ENCODE measurements at places on chromosomes 13 and 19.

GRCh38 chr19:5099701-5100221, 130.8 kb downstream of the KDM4B start:
- DNase-seq = no peak

- DNase-seq = no peak
These were observed 751 bp downstream of the GRAMD1A start for GRCh38 chr19:35000647-35001501.

DNA sequence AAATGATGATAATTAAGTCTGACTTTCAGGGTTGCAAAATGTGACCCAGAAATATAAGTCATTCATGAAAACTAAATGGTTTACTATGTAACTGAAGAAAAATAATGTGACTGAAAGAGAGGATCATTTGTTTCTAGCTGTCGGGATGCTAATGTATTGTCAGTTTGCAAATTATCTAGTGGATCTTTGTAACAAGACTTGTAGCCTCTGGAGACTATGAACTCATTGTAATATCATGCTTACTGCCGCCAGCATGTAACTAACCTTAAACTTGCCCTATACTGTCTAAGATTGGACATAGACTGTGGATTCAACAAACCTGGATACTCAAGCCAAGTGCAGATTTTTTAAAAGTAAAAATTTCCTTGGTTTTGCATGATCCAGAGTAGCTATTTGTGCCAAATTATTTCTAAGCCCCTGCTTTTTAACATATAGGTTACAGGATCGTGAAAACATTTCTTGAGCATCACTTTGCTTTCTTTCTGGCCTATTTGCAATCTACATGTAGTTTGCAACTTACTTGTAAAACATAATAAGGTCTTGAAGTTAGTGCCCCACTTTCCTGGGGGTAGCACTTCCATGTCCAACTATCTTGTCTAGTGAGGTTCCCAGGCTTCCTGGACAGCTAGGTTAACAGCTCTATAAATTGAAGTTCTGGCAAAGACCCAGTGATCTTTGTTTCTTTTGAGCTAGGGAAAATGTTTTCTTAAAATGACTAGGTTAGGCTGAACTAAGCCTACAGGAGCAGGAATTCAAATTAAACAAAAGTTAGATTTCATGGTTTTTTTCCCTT, 3.3 kb upstream of the POSTN start:
- DNase-seq = no peak

DNA sequence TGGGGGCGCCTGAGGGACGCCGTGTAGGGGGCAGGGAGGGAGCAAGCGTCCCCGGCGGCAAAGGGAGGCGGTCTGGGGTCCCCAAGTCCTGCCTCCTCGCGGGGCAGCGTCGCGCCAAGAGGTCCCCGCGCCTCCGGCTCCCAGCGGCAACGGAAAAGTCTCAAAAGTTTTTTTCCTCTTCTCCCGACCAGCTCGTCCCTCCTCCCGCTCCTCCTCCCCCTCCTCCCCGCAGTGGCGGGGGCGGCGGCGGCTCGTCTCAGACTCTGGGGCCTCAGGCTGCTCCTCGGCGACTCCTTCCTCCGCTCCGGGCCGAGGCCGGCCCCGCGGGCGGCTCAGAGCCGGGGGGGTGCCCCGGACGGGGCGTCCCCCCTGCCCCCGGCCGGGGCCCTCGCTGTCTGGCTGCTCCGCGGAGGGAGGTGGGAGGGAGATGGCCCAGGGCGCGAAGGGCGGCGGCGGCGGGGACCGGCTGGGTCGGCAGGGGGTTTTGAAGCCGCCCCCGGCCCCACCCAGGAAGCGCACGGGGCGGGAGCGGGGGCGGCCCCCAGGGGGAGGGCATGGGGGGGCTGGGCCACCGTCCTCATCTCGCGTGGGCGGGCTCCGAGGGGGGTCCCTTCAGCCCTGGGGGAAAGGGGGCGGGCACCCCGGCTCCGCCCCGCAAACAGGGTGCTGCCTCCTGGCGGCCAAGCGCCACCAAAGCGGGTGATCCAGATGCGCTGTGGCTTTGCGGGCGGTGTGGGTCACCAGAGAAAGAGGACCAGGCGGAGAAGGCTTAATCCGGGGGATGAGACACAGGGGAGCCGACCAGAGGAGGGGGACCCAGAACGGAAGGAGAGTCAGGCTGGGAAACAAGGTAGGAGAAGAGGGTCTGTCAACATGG, at the start of gene TGFB1:
TGFB1 (minus strand) TSS at position 457 of the 877 bp plus-strand sequence. CDS start 878 bp downstream, outside the sequence.
- peak; percentile 34 for DNase-seq

GRCh38 chr13:20473888-20474287, 51.8 kb downstream of the CRYL1 start:
- no peak for DNase-seq

- DNase-seq = no peak
These were observed 51.5 kb upstream of the WDFY2 start for GRCh38 chr13:51532736-51533197.

DNA sequence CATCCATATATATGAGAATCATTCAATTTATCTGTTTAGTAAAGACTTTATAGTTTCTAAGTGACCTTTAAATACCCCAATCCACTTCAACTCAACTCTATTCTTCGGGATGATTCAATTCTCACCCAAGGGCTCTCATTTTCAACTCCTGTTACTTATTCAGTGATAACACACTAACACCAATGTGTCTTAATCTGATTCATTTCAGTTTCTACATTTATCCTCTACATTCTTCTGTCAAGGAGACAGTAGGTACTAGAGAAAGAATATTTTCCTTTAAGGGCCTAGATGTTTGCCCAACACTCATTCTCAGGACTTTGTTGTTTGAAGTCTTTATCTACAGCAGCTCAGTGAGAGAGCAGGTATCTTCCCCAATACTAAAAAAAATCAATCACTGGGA, 7.1 kb downstream of the ARGLU1 start:
- no peak for DNase-seq

- no peak for DNase-seq
These were observed 1.7 kb downstream of the FPR1 start for GRCh38 chr19:51749979-51750378.

GRCh38 chr13:40047322-40047771, 391.9 kb downstream of the COG6 start:
- no peak for DNase-seq

- peak; percentile 4 for DNase-seq
These were observed 29.0 kb upstream of the CXCL17 start for GRCh38 chr19:42471554-42472249.

GRCh38 chr13:21537105-21537504, 66.9 kb downstream of the MICU2 start:
- no peak for DNase-seq

DNA sequence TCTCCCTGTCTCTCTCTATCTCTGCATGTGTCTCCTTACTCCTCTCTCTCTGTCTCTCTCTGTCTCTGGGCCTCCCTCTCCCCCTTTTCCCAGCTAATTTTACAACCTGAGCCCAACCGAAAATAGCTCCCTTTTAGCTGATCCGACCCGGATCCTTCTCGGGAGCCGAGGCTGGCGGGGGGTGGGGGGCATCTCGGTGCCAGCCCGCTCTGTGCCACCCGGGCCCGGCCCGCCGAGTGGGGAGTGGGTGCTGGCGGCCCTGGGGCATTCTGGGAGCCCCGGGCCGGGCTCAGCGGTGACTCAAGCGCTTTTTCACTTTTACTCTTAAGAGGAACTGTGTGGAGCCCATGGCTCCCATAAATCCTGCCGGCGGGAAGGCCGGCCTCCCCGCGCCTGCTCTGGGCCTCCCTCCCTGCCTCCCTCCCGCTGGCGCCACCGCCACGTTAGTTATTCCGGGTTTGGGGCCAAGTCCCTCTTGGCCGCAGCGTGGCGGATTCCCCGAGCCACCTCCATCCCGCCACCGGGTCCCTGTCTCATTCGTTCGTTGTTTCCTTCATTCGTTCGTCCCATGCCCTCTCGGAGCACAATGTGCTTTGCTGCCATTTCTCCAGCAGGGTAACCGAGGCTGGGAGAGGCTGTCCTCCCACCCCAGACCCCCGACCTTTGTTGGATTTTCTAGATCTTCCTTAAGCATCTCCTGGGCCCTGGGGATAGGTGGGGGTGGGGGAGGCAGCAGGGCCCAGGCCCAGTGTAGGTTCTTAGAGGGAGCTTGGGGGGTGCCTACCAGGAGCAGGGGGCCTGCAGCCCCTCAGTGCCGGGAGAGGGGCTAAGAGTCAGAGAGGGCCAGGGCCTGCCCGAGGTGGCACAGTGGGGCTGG, 3.2 kb downstream of the NFIC start:
- DNase-seq = no peak

DNA sequence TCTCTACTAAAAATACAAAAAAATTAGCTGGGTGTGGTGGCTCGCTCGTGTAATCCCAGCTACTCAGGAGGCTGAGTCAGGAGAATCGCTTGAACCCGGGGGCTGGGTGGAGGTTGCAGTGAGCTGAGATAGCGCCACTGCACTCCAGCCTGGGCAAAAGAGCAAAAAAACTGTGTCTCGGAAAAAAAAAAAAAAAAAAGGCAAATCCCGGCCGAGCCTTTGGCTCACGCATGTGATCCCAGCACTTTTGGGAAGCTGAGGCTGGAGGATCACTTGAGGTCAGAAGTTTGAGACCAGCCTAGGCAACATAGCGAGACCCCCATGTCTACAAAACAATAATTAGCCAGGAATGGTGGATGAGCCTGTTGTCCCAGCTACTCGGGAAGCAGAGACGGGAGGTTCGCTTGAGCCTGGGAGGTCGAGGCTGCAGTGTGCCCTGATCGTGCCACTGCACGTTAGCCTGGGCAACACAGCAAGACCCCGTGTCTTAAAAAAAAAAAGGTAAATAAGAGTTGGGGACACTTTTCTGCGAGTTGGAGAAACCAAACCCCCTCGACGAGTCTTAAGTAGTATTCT, 574 bp upstream of the GPX4 start:
- DNase-seq = no peak

- no peak for DNase-seq
These were observed 13.2 kb downstream of the RNF17 start for GRCh38 chr13:24777171-24777570.

GRCh38 chr13:19519049-19519448, 42.3 kb downstream of the TPTE2 start:
- no peak for DNase-seq

- DNase-seq = no peak
These were observed 10.8 kb upstream of the HOMER3 start for GRCh38 chr19:18951721-18952281.

- DNase-seq = no peak
These were observed 716.2 kb upstream of the GPC6 start for GRCh38 chr13:92510416-92510815.

DNA sequence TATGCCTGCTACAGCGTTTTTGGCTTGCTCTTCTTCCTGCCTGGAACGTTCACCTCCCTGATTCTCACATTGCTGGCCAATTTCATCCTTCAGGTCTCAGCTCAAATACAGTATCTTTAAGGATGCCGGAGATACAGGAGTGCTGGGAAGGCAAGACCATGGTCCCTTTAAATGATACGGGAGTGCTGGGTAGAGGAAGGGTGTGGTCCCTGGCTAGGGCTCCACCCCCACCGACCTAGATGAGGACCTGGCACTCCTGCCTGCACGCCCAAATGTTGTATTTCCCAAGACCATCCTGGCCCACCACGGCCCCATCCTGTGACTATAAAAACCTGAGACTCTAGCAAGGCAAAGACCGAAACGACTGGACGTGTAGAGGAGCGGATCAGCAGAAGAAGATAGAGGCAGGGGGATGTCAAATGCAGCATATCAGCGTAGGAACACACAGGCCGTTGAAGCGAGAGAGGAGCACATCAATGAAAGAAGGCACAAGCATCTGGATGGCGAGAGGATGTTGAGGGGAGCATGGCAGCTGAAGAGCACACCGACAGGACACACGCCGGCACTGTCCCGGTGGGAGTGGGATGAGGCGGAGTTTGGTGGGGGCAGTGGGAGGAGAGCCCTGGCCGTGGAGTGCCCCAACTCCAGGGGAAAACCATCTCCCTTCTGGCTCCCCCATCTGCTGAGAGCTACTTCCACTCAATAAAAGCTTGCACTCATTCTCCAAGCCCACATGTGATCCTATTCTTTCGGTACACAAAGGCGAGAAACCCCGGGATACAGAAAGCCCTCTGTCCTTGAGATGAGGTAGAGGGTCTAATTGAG, 74.0 kb downstream of the PCDH9 start:
- no peak for DNase-seq

DNA sequence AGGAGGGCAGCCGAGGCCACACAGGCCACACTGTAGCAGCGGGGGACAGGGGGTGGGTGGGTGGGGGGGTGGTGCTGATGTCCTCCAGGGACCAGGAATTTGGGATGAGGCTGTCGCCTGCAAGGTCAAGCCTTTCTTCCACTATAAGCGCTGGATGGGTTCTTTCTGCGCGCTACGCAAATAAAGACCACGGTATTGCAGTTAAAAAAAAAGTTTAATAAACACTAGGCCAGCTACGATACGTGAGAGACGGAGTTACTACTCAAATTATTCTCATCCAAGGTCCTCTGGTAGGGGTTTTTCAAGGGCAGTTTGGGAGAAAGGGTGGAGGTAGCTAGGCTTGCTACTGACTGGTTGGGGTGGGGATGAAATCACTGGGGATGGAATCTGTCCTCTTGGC, 508 bp upstream of the ZNF44 start:
- no peak for DNase-seq

GRCh38 chr13:107866032-107866940, 349.1 kb downstream of the LIG4 start:
- no peak for DNase-seq

- no peak for DNase-seq
These were observed 2.7 kb downstream of the FFAR3 start for GRCh38 chr19:35360880-35361420.

DNA sequence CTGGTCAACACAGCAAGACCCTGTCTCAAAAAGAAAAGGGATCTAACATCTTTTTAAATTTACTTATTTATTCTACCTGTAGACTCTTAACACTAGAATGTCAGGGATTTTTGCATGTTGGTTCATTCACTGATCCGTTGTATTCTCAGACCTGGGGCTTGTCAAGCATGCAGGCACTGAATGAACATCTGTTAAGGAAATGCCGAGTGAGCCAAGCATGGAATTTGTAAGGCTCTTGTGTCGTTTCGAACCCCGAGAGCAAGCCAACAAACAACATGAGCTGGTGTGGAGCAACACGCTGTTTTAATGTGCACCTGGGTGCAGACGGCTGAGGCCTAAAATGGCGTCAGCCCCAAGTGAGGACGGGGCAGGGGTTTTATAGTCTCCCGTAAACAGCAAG, 10.0 kb upstream of the OR1M1 start:
- DNase-seq = no peak

DNA sequence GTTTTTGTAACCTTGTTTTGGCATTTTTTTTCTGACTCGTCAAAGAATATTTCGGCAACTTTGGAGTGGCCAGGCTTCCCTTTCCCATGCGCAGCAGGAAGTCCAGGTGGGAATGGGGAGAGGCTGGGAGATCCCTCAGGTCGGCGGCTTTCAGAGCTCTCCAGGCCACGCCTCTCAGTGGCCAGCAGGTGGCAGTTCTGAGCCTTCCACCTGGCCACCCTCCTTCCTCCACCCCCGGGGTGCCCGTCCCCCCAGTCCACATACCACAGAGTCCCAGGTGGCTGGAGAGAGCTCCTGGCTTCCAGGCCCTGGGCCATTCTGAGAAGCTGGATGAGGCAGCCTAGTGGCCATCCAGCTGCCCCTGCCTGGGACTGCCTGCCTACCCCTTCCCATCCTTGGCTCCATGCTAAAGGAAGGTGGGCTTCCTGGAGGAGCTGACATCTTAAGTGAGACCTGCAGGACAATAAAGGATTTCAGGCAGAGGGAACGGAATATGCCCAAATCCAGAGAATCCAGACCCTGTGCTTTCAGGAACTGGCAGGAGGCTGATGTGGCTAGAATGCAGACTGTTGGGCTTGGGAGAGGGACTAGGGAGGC, 46.3 kb downstream of the CCNE1 start:
- DNase-seq = no peak
